Bone marrow (tissue), 2 donors: ENCODE measurements at places on chromosomes 5 and 9.

GRCh38 chr5:134227259-134227658, 1.4 kb upstream of the PPP2CA start:
- no peak for DNase-seq

DNA sequence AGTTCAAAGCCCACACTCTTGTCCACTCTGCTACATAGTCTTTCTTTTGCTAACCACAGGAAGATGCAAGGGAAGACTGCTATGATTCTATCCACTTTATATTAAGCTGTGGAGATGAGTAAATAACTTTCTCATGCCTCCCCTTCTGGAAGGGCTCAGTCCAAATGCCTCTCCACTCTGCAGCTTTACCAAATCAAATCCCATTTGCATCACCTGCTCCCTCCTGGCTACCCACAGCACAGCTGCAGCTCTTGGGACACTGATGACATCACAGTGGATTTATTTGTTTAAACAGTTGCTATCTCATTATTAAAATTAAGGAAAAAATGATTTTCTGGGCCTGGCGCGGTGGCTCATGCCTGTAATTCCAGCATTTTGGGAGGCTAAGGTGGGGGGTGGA, 1544.9 kb upstream of the WWC1 start:
- DNase-seq: no peak

DNA sequence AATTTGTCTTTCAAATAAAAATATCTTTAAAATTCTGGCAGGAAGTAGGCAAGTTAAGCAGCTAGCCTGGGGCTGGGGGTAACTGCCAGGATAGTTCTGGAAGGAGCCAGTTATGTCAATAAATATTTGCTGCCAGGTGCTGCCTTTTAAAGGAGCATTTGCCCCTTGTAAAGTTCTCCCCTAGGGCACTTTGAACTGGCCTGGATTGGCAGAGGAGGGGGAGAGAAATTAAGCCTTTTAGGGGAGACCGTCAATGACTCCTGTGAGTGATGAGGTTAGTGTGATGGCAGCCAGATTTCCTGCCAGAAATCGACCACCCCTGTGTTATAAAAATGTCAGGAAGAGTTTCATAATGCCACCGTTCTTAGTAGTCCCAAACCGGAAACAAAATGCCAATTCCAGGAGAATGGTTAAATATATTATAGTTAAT, 89.8 kb upstream of the ELL2 start:
- DNase-seq: no peak

GRCh38 chr5:122195802-122196394, 66.6 kb downstream of the ZNF474 start:
- no peak for DNase-seq

GRCh38 chr5:74647096-74647495, 6.6 kb upstream of the ENC1 start:
- DNase-seq: no peak

- no peak for DNase-seq
Observed at GRCh38 chr5:886036-886435, 6.6 kb downstream of the BRD9 start.

GRCh38 chr5:39523821-39524220, 99.0 kb upstream of the DAB2 start:
- DNase-seq: no peak

GRCh38 chr5:126872561-126873354, 95.8 kb downstream of the LMNB1 start:
- DNase-seq: no peak

GRCh38 chr5:25064306-25064705, 419.5 kb upstream of the CDH10 start:
- no peak for DNase-seq

- no peak for DNase-seq
Observed at GRCh38 chr5:177966009-177966838, 29.8 kb downstream of the PROP1 start.

DNA sequence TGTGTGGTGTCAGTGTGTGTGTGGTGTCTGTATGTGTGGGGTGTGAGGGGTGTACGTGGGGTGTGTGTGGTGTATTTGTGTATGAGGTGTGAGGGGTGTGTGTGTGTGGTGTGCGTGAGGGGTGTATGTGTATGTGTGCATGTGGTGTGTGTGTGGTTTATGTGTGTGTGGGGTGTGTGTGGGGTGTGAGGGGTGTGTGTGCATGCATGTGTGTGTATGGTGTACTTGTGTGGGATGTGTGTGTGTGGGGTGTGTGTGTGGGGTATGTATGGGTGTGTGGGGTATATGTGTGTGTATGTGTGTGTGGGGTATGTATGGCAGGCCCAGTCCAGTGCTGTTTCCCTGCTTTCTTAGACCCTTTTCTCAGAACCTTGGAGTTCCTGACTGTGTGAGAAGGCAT, 83.3 kb downstream of the PTTG1 start:
- DNase-seq: no peak

DNA sequence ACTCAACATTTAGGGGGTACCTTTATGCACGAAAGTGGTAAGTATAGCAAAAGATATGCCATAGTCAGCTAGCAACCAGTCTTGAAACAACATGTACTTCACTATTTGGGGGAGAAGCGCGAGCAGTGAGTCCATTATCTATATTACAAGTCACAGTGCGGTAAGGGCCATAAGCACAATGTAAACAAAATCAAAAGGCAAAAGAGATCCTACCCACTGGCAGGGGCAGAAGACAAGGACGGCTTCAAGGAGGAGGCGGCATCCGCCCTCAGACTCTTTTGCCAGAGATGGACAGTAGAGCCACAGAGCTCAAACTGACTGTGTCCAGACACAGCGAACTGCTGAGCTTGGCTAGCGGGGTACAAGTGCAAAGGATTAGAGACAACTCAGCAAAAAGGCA, 9.6 kb downstream of the MAPK9 start:
- no peak for DNase-seq

GRCh38 chr9:110066929-110067716, 140.8 kb downstream of the C9orf152 start:
- DNase-seq: no peak

- DNase-seq: no peak
Observed at GRCh38 chr5:83426855-83427254, 44.7 kb upstream of the VCAN start.

DNA sequence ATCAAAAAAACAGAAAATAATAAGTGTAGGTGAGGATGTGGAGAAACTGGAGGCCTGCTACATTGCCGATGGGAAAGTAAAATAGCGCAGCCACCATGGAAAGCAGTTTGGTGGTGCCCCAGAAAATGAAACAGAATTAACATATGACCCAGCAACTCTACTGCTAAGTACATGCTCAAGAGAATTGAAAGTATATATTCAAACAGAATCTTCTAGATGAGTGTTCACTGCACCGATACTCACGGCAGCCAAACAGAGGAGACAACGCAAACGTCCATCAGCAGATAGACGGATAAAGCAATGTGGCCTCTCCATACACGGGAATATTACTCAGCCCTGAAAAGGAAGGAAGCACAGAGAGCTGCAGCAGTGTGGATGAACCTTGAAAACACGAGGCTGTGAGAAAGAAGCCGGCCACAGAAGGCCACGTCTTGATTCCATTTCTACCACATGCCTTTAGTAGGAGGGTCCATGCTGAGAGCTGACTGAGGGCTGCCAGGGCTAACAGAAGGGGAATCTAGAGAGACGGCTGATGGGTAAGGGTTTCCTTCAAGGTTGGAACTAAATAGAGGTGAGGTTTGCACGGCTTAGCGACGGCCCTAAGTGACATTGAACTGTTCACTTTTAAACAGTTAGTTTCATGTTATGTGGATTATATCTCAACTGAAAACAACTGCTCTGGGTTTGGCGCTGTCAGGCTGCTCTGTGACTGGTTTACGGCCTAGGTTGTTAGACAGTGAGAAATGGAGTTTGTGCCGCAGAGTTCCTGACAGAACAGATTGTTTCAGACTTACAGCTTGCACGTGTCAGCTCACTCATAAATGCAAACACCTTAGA, 29.8 kb downstream of the AHRR start:
- no peak for DNase-seq

- no peak for DNase-seq
Observed at GRCh38 chr9:68983008-68983411, 30.9 kb downstream of the PRKACG start.

DNA sequence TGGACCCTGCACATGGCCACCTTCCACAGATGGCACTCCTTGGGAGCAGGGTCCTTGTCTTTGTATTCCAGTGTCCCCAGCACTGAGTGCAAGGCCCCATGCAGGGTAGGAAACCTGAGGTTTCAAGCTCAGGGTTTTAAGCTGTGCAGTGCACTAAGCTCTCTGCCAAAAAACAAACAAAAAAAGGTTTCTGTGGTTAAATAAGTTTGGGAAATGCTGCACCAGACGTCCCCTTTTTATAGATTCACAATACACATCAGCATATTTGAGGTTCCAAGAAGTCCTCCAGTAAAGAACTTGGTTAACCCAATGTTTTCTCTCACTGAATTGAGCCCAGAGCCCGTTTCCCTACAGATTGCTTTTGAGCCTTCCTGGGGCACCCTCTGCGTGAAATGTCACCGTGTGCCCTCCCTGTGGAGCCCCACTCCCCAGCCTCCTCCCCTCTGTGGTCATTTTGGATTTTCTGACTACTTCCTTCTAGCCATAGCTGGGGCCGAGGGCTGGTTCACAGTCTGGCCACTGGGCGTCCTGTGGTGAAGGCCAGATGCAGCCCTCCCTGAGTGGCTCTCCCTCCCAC, 17.1 kb downstream of the DELE1 start:
- no peak for DNase-seq

GRCh38 chr9:130903194-130904069, 6.8 kb upstream of the QRFP start:
- no peak for DNase-seq

DNA sequence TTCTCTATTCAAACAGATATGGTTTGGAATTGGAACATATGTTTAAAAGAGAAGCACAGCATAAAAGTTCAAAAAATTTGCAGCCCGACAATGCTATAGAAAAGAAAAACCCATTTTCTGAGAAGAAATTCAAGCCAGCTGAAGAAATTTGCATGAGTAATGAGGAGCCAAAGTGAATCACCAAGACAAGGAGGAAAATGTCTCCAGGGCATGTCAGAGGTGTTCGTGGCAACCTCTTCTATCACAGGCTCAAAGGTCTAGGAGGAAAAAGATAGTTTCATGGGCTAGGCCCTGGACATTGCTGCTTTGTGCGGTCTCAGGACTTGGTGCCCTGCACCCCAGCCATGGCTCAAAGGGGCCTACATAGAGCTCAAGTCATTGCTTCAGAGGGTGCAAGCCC, 134.8 kb upstream of the ADAMTS16 start:
- no peak for DNase-seq

GRCh38 chr9:38405785-38406184, 13.3 kb downstream of the ALDH1B1 start:
- DNase-seq: no peak

- no peak for DNase-seq
Observed at GRCh38 chr5:55724281-55724680, 12.2 kb upstream of the SLC38A9 start.

GRCh38 chr9:83701769-83702168, 6.0 kb downstream of the UBQLN1 start:
- no peak for DNase-seq

DNA sequence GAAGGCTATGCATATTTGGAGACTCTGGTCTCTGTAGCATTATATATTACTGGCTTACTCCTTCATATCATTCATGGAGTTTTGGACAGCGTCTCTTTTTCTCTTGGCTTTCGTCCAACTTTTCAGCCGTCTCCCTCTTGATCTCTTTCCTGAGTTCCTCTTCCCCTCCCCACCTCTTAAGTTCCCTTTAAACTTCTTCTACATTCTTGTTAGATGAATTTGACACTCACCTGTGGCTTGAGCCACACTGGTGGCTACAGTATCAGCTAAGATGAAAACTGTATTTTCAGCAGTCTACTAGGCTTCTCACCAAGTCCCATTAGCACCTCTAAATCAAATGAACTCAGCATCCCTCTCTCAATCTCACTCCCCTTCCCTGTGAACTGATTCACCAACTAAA, 128.1 kb downstream of the STARD4 start:
- DNase-seq: no peak

DNA sequence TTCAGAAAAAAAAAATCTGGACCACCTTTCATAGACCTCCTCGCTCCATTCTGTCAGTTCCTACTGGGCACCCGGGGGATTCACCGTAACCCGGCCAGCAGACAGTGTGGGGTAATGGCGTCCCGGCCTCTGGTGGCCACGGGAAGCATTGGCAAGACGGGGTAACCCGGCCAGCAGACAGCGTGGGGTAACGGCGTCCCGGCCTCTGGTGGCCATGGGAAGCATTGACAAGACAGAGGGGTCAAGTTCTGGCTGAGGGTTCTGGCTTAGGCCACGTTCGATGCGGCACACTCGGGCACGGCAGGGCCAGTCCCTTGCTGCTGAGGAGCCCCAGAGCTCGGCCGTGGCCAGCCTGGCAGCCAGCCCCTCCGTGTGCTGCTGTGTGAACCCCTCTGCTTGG, 116.2 kb upstream of the RAPGEF1 start:
- DNase-seq: no peak
